ENCODE measurements at places on chromosomes 3 and 15. TPM values are rescaled to one million over a fixed set of nuclear protein-coding genes. Genes with fewer than 3 reads are reported as not detected.

Gene ACAD9
- 42.8 TPM for total RNA-seq

Gene PLA1A
- total RNA-seq = 0.14 TPM

Gene FEZF2
- not detected for total RNA-seq

Gene CCR5
- total RNA-seq = not detected

Gene CGNL1
- total RNA-seq = 2.5 TPM

Gene YEATS2
- 31.4 TPM for total RNA-seq

Gene C3orf52
- 55.1 TPM for total RNA-seq

Gene PDZRN3
- total RNA-seq = 0.22 TPM

Gene RPUSD2
- total RNA-seq = 10.1 TPM

Gene TMEM87A
- 31.1 TPM for total RNA-seq

Gene SLC22A14
- not detected for total RNA-seq

Gene GRAMD1C
- total RNA-seq = 1.6 TPM

Gene CSTA
- not detected for total RNA-seq

Gene CACNA2D2
- total RNA-seq = 0.14 TPM

Gene SKOR1
- total RNA-seq = not detected

Gene P2RY14
- not detected for total RNA-seq

Gene AMIGO3
- 0.07 TPM for total RNA-seq

Gene REC114
- not detected for total RNA-seq

Gene FAM131A
- total RNA-seq = 21.3 TPM

All from epithelial cell of proximal tubule (primary cell).